Motor neuron (in vitro differentiated cells): ENCODE measurements at places on chromosomes 4 and X. TPM values are rescaled to one million over a fixed set of nuclear protein-coding genes. Genes with fewer than 3 reads are reported as not detected.

GRCh38 chrX:43469391-43470054 is 186.6 kb upstream of the MAOA start:
- no peak for ATAC-seq

DNA sequence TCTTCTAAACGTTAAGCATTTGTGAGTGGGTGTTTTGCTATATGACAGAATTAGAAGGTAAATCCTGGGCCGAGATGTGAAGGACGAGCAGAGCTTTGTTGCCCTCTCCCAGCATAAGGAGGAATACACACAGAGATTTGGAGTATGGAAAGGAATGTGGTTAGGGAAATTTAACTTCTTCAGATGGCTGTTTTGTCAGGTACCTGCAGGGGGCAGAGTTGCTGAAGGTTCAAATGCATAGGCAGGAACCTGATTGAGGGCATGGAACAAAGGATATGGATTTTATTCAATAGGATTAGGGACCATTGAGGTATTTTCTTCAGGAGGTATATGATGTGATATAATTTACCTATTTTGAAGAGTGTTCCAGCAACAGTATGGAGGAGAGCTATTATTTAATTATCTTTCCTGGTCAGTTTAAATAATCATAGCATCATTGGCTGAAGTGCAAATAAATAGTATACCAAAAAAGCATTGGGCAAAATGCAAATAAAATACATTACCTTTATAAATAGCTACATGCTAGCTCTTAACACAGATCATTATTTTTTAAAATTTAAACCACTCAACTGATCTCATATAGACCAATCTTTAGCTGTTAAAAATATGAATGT is 143.6 kb downstream of the SLIT2 start:
- no peak for ATAC-seq

The SLC2A9 gene
- 1.6 and 3.2 TPM in 2 replicates for total RNA-seq

DNA sequence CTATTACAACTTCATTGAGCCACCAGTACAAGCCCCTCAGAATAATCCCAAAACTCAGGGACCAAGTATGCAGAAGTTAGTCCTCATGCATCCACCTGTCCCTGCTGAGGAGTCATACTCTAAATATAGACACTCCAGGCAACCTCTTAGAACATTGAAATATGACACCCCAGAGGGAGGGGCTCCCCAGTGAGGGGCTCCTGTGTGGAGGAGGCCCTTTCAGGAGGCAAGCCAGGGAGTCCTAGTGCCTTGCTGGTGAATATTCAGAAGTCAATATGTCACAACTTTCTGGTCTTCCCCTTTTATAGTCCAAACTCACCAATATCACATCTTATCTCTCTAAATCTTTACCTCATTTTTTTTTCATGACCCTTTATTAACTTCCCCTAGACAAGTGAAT is 1.6 kb upstream of the ARMCX6 start:
- peak; percentile 36 for ATAC-seq

DNA sequence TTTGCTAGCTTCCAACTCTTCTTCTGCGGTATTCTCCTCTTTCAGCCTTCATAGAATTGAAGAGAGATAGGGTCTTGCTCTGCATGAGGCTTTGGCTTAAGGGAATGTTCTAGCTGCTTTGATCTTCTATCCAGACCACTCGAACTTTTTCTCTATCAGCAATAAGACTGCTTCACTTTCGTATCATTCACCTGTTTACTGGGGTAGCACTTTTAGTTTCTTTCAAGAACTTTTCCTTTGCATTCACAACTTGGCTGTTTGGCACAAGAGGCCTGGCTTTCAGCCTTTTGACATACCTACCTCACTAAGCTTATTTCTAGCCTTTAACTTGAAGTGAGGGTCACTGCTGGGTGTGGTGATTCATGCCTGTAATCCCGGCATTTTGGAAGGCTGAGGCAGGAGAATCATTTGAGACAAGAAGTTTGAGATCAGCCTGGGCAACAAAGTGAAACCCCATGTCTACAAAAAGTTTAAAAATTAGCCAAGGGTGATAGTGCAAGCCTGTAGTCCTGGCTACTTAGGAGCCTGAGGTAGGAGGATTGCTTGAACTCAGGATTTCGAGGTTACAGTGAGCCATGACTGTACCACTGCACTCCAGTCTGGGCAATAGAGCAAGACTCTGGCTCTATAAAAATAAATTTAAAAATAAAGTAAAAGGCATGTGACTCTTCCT is 47.1 kb upstream of the HPGDS start:
- no peak for ATAC-seq

The METTL14 gene
- total RNA-seq = 15.9 and 26.5 TPM in 2 replicates

DNA sequence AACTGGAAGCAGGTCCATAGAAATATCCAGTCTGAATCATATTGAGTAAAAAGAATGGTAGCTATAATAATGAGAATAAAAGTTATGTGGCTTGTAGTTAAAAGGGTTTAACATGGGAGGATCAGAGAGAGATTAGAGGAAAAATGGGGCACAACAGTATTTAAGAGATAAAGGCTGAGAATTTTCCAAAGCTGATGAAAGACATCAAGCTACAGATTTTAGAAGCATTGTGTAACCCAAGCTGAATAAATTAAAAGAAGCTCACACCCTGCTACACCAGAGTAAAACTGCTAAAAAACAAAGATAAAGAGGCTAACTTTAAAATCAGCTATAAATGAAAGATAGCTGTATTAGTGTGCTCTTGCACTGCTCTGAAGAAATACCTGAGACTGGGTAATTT is 94.2 kb downstream of the AASDH start:
- no peak for ATAC-seq

GRCh38 chrX:136452614-136453013 is 35.1 kb upstream of the BRS3 start:
- ATAC-seq = no peak

DNA sequence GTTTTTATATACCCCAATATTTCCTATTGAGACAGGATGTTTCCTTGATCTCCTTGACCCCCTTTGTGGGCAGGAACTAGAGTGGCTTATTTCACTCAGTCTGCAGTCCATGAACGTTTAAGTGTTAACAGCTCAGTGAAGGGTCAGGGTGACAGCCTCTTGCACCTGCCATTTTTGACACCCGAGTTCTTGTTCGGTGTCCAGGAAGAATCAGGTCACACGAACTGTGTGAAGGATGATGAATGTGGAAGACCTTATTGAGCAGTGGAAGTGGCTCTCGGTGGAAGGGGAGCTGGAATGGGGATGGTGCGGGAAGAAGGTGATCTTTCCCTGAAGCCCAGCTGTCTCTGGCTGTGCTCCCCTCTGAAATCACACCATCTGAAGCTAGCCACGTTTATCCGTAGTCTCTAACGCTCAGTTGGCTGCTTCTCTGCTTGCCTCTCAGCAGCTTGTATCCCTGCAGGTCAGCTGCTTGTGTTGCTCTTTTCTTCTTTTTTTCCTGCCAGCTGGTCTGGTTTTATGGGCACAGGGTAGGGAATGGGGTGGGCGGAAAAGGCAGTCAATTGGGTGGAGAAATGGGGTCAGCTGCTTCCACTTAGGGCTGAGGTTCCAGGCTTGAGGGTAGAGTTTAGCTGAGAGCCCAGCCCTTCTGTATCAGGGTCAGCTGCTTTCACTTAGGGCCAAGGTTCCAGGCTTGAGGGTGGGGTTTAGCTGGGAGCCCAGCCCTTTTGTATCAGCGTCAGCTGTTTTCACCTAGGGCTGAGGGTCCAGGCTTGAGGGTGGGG is 29.0 kb upstream of the CCNG2 start:
- ATAC-seq = peak; percentile 55

GRCh38 chrX:130120321-130120731 is 10.0 kb upstream of the ELF4 start:
- peak; percentile 39 for ATAC-seq

DNA sequence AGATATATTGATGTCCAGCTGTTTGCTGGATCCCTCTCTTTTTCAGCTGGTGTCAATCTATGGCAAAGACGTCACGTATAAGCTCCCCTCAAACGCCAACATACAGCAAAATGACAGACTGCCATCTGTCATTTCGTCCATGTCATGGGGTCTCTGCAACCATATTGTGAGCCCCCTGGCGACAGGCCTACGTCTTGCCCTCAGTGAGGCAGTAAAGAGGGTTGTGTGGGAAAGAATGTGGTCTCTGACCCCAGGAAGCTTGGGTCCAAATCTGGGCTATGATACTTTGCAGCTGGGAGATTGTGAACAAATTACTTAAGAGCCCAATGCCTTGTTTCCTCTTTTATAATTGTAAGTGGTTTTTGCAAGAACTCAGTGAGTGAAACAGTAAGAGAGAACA is 7.4 kb downstream of the SUPT20HL2 start:
- no peak for ATAC-seq

DNA sequence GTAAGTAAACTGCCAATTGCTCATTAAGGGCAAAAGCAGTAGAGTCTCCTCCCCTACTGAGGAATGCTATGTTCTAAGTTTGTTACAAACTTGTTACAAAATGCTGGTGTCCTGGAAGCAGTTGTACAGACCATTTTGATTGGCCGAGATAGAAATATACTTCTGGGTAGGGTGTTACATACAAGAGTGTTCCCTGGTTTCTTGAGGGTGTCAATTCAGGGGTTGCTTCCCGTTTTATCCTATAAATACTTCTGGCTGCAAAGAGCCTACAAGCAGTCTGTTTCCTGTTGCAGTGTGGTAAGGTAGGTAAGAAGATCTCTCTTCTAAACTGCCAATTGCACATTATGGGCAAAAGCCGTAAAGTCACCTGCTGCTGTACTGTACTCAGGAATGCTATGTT is 5.7 kb downstream of the TRPC5OS start:
- no peak for ATAC-seq

GRCh38 chrX:17025621-17026302 is 79.3 kb downstream of the REPS2 start:
- no peak for ATAC-seq

The GPRASP2 gene
- 54.9 and 65.2 TPM in 2 replicates for total RNA-seq

DNA sequence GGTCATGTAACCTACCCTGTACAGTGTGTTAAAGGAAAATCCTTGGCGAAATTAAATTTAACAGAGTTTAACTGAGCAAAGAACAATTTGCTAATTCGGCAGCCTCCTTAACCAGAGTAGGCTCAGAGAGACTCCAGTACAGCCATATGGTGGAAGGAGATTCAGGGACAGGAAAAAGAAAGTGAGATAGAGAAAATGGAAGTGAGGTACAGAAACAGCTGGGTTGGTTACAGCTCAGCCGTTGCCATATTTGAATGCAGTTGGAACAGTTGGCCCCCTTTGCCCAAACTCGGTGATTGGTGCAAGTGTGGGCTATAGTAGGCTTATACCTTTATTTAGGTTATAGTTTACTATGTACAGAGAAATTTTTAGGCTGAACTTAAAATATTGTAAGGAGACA is 48.8 kb upstream of the GBA3 start:
- ATAC-seq = no peak

The NLGN4X gene
- 49.2 and 61.7 TPM in 2 replicates for total RNA-seq

The ARSJ gene
- total RNA-seq = 3.4 and 3.5 TPM in 2 replicates

- ATAC-seq = no peak
These were observed 13.9 kb downstream of the TMSB4X start for GRCh38 chrX:12988797-12989196.

DNA sequence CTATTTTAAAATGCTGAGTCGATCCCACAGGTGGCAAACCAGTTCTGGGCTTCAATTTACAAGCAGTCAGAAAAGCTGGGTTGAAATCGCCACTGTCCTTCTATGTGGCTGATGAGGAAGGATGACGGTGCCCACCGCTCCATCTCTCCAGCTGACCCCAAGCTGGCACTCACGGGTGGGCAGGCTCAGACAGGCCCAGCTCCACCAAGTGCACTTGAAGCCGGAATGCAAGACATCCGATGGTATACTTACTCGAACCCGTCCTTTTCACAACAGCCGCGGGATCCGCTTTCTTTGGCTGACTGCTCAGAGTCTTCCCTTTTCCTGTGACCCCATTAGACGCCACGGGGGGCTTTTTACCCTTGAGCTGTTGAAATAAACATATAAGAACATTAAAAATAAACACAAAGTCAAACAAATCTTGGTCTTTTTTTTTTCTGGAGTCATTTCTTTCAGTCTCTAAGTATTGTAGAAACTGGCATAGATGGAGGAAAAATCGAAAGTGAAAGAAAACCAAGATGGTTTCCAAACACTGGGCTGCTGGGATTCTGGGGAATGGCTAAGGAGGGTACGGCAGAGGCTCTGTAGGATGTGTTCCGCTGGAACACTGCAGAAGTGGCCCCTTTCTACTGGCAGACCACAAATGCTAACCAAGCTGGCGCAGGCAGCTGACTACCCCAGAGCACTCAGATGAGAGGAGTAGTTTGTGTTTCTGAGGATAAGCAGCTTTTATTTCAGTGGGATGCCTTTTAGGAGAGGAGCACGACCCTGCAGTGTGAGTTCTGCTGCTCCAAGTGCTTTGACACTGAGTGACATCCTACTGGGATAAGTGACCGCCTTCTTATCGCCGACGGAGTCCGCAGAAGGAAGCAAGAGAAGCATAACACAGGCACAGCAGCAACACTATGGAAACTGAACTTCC is 160.9 kb downstream of the AFAP1 start:
- no peak for ATAC-seq

DNA sequence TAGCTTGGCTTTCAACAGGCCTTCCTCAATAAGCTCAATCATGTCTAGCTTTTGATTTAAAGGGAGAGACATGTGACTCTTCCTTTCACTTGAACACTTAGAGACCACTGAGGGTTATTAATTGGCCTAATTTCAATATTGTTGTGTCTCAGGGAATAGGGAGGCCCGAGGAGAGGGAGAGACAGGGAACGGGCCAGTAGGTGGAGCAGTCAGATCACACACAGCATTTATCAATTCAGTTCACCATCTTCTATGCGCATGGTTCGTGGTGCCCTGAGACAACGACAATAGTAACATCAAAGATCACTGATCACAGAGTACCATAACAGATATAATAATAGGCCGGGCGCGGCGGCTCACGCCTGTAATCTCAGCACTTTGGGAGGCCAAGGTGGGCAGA is 17.8 kb downstream of the ZNF81 start:
- ATAC-seq = peak; percentile 67

The TMEM255A gene
- total RNA-seq = 0.23 and 0.28 TPM in 2 replicates

GRCh38 chr4:86587381-86588140 is 6.6 kb upstream of the PTPN13 start:
- peak; percentile 72 for ATAC-seq

GRCh38 chr4:7843831-7844593 is 95.6 kb downstream of the AFAP1 start:
- ATAC-seq = no peak

DNA sequence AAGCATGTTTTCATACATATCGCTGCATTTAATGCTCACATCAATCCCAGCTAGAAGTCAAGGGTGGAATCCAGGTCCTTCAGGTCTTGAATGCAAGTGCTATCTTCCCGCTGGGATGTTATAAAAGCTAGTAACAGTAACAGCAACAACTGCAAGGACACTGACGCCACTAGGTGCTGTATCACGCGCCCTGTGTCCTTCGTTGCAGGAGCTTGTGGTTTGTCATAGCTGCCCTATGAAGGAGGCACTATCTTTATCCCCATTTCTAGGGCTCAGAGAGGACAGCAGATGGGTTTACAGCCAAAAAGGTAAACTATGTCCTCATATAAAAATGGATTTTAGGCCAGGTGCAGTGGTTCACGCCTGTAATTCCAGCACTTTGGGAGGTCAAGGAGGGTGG is 202.9 kb downstream of the NSUN7 start:
- no peak for ATAC-seq

The REPS2 gene
- total RNA-seq = 9.8 and 10.1 TPM in 2 replicates

DNA sequence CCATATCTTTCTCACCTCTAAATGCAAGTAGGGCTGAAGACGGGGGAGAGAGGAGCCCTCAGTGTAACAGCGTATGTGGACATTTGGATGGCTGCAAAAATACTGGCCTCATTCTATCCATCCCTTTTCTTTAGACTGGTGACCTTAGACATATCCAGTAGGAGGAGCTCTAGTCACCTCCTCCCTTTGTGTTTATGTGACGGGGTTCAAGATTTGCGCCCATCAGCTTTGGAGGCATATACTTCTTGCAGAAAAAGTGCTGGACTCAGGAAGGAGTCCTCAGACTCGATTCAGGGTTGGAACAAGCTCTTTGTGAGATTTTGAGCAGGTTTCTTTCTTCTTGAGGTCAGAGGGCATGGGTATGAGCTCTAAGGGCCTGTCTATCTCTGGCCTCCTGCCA is 86.2 kb downstream of the MAMLD1 start:
- ATAC-seq = no peak
